T-cell (primary cell): ENCODE measurements at places on chromosomes 13 and 19. TPM values are rescaled to one million over a fixed set of nuclear protein-coding genes. Genes with fewer than 3 reads are reported as not detected.

Gene GAPDHS
- not detected for total RNA-seq

Gene RNF225
- 1.9 TPM for total RNA-seq

Gene OR4F17
- not detected for total RNA-seq

Gene ZNF792
- total RNA-seq = 26.8 TPM

Gene TMEM238
- total RNA-seq = 22.9 TPM

Gene TEX30
- 8.5 TPM for total RNA-seq

Gene FXYD5
- total RNA-seq = 440 TPM

Gene SMIM44
- not detected for total RNA-seq
